Putamen (tissue), 1 donor: ENCODE measurements at places on chromosomes 3 and 15.

DNA sequence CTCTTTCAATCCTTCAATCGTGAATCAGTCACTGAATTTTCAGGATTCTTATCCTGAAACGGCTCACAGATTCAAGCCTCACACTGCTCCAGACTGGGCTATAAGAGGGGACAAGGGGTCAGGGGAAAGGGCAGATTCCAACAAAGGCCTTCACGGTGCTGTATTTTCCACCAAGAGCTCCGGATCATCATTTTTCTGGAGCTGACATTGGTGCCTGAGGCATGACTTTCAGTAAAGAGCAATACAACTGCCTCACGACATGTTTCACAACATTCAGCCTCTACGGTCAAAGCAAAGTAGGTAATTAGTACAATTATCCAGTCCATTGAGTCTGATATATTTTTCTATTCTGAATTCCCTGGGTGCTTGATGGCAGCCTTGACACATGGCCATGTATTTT lies 185.0 kb upstream of the PRICKLE2 start:
- DNase-seq: no peak

DNA sequence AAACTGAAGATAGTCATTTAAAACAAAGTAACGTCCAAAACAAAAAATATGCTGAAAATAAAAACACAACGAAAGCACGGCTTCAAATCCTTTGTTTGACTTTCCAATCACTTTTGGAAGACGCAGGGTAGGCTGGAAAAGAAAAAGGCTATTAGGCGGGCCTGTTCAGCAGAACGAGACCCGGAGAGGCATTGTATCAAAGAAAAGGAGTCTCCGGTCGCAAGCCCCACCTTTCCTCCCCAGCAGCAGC lies 691 bp downstream of the SENP7 start:
- no peak for DNase-seq

DNA sequence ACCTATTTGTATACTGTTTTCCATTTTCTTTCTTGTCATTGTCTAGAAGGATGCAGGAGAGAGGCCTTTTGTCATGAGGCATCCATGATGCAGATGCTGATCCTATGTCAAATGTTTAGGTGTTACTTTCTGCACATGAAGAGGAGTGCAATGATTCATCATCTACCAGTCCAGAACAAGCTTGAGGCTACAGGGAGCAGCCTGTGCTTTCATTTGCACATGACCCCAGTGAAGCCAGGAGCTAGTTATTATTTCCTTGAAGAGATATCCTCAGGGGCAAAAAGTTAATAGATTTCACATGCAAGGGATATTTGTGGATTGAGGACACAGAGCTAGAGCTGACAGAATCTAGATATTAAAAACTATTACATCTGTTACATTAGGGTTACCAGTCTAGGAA lies 204.4 kb upstream of the TGFBR2 start:
- DNase-seq: no peak

- no peak for DNase-seq
Observed at GRCh38 chr3:197372047-197372661, 73.7 kb upstream of the DLG1 start.

- DNase-seq: peak; percentile 42
Observed at GRCh38 chr3:114446600-114446999, 152.8 kb downstream of the TIGIT start.

DNA sequence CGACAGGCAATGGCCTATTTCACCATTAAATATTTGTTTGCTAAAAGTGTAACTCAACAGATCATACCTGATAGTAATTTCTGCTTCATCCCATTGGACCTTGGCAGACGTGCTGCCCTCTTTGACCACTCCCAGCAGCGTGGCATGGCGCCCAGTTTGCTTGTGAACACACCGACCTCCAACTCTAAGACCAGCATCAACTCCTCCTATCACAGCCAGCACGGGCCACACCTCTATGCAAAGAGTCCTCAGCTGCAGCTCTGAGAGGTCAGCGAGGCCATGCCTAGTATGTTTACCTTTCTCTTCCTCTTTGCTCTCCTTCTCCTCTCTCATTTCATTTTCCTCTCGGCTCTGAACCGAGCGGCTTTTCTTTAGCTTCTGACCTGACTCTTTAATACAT lies 80.6 kb downstream of the FBXL22 start:
- no peak for DNase-seq

DNA sequence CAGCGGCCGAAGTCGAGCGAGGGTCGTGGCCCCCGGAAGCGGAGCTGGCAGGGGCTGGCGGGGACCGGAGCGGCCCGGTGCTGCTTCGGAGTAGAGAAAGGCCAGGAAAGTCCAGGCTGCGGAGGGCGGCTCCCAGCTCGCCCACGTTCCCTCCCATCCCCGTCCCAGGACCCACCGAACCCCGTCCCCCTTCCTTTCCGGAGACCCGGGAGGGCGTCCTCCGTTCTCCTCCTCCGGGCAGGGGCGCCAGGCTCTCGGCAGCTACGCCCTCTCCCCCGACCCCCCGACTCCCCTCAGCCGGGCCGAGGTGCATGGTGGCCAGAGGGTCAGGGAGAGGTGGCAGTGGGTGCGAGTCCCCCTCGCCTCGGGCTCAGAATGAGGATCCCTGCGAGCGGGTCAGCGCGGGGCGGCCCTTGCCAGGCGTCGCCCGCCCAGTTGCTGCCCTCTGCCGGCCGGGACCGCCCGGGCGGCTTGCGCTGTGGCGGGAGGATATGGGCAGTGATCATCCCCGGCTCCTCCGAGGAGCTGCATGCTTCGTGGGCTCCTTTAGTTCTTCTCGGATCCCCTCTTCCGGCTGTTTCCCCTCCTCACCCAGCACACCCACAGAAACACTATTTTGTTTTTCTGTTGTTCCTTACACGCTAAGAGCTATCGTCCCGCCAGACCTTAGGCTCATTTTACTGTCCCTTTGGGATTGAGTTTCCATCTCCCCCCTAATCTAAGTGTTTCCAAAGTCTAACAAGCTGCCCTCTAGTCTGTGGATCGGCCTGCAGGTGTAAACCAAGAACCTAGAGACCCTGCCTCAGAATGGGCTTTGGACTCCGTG lies 744 bp upstream of the ALDH1A2 start:
- DNase-seq: peak; percentile 11

- no peak for DNase-seq
Observed at GRCh38 chr3:181075098-181075497, 85.6 kb upstream of the DNAJC19 start.
